ENCODE measurements at places on chromosomes 7 and 10.

DNA sequence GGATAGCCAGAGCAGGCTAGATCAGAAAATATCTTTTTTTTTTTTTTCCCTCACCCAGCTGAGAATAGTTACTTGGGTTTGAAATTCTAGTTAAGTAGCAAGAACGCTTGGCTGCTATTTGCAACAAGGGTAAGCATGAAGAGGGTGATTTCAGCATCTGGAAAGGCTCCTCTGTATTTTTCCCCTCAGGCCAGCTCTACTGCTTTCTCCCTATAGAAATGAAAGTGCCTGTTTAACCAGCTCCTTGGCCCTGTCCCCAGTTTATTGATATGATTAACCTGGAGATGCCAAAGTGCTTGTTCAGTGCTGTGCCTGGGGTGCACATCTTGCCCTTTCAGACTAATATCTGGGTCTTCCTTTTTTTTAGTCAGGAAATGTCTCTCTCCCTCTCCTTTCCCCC is 37.1 kb downstream of the AP3M1 start:
- DNase-seq = no peak

GRCh38 chr10:33781606-33782395 is 447.3 kb upstream of the NRP1 start:
- no peak for DNase-seq

DNA sequence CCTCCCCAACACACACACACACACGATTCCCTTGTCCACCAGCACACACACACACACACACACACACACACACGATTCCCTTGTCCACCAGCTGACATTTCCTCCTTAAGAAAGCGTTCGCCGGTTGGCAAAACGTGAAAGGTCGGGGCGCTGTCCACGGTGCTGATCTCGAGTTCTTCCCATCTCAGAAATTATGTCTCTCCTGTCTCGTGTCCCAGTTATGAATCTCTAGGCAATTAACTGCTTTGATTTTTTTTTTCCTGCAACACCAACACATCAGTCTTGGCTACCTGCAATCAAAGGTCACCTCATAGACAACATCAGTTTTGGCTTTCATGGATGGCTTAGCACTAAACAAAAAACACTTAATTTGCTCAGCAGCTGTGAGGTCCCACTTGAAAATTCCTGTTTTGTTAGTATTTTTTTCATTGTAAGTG is 1.9 kb downstream of the INA start:
- DNase-seq = peak; percentile 26

DNA sequence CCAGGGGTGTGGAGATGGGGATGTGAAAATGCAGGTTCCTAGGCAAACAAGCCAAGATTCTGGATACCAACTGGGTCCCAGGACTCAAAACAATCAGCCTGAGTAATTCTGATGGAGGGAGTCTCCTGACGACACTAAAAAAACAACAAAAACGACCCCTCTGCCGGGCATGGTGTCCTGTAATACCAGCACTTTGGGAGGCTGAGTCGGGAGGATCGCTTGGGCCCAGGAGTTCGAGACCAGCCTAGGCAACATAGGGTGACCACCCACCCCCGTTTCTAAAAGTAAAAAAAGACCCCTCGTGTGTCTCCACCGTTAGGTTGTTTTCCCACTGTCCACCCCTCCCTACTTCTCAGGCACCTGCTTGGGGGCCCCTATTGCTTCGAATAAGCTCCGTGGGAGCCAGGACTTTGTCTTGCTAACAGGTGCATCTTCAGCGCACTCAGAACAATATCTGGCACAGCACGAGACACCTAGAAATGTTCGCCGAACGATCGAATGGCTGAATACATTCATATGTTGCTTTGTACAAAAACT is 743 bp upstream of the NRF1 start:
- no peak for DNase-seq

All from stimulated activated CD8-positive, alpha-beta memory T cell treated with anti-CD3 and anti-CD28 coated beads, Interleukin-15, amount 100 ng/mL, for 1 hour (primary cell).